ENCODE measurements at places on chromosomes 6 and 20.

DNA sequence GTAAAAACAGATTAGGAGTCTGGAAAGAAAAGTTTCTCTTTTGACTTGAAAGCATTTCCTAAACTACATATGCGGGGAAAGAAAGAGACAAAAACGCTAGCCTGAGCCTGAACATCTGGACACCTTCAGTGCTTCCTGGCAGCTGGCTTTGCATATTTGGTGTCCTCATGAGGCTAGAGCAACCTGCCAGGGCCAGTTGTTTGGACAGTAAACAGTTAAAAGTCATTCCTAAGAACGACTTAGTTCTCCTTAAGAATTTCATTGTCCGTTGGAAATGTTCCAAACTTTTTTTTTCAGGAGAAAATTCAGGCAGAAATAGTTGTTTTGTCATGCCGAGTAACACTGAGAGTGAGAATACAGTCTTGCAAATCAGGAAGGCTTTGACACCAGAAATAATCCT is 199.8 kb downstream of the SMOC2 start:
- DNase-seq: peak; percentile 32

DNA sequence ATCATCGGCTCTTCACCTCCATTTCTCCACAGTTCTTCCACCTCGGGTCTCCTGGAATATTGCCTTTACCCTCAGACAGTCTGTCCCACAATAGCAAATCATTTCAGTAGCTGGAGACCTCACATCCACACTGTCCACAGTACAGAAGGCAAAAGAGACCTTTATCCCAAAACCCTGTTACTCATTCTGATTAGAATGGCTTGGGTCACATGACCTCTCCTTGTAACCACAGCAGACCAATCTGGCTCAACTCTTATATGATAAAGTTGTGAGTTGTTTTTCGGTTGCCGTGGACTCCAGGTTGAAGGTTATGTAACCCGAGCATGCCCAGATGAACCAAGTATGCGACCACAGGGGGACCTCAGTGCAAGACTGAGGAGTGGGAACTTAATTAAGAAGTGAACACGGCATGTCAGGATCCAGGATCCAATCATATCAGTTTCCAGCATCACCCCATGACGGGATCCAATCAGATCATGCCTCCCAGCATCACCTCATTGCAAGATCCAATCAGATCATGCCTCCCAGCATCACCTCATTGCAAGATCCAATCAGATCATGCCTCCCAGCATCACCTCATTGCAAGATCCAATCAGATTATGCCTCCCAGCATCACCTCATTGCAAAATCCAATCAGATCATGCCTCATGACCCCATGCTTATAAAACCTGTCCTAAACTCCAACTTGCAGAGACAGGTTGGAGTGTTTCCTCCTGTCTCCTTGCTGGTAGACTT is 68.7 kb downstream of the LY86 start:
- DNase-seq: no peak

DNA sequence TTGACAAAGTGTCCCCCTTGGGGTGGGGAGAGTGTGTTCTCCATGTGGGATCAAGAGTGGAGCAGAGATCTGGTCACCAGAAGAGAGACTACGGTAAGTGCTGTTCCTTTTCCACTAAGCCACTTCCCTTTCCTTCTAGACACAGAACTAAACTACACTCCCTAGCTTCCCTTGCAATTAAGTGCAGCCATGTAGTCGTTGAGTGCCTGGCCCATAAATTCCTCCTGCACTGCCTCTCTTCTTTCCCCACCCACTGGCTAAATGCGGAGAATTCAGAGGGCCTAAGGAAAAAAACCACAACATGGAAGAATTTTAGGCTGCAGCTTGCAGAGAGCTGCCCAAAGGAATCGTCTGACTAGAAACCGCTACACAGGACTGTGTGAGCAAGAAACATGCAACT is 1.5 kb downstream of the WDR27 start:
- DNase-seq: peak; percentile 22

DNA sequence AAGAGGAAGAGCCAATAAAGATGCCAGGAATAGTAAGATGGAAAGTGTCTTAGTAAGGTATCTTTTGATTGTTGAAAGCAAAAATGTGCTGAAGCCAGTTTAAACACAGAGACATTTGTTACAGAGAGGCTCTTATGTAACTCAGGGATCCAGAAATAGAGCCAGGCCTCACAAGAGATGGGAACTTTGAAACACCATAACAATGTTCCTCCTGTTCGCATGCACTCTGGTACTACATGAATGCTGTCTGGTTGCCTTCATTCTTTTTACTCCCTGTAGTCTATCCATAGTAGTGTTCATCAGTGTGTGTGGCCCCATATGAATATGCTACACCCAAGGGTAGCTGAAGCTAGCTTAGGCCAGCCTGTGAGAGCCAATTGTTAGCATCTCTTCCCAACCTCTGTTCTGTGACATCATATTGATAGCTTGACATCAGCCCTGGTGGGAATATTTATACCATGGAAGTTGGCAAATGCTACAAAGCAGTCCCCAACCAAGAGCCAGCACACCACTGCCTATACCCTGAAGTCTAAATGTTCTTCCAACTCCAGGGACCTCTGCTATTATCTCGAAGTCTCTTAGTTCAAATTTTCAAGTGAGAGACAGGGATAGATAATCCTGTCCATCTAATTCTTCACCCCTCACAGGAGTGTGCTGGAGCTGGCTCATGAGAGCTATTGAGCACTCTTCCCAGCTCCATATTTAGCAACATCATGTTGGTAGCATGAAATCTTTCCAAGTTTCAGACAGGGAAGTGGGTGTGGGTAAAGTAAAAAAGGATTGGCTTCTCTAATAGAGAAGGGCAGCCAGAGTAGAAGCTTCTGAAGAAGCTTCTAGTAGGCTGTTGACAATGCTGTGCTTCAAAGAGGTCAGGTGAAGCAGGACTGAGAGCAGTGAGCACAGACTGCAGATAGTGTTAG is 7.0 kb downstream of the NDUFAF5 start:
- DNase-seq: no peak

GRCh38 chr6:12481850-12482249 is 191.7 kb downstream of the EDN1 start:
- no peak for DNase-seq

DNA sequence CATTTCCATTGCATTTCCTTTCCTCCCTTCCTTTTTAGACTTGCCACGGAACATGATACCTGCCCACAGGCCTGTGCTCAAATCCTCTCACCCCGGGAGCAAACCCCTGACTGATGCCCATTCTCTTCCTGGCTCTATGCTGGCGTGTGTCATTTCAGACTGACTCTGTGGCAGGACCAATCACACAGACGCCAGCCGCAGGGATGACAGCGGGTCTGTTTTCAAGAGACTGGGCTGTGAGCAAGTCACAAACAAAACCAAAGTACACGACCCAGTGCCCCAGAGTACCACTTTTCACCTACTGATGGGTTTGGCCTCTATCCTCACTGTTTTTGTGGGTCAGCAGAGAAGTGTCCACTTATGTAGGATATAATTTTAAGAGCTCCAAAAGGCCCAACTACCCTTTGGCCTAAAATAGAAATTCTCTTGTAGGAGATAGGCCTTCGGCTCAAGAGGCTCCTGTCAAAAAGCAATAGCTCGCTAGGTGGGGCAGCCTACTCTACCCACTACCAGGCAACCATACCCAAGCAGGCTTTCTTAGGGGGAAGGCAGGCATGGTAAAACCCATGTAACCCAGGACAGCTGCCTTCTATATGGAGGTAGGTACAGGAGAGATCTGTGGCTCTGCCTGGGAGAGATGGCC is 215.7 kb downstream of the CDC5L start:
- DNase-seq: no peak

DNA sequence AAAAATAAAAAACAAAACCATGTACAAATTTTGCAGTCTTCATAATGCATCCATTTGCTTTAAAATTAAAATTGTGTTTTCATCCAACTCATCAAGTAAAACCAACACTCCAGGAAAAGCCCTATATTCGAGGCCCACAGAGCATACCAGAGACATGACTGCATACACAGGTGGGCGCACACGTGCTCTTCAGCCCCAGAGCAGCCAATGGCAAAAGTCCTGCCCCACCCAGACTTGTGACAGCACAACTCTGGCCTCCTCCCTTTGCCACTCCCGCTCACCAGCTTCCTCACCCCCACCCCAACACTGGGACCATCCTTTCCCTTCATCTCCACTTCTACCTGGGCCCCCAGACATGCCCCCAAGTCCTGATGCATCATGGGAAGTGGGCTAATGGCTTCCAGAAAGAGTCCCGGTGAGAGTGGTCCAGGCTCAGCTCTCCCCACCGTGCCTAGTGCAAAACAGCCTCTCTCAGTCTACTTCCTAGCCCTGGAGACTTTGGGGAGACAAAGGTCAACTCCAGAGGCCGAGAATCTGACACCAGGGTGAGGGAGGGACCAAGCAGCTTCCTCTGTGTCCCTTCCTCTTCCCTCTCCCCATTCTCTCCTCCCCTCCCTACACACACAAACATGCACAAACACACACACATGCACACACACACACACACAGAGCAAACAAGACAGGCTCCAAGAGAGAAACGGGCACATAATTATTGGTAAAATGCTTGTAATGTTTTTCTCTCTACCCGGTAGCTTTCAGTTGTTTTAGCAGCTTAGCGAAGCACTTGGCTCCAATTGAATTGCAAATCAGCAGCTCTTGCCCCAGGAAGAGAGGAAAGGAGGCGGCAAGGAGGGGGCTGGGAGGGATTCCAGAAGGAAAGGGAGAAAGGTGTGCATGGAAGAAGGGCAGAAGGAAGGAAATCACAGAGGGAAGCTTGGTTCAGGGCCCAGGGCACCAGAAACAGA is 14.3 kb downstream of the GRM4 start:
- no peak for DNase-seq

- no peak for DNase-seq
These were observed 151.7 kb downstream of the OR2B2 start for GRCh38 chr6:27760464-27760863.

DNA sequence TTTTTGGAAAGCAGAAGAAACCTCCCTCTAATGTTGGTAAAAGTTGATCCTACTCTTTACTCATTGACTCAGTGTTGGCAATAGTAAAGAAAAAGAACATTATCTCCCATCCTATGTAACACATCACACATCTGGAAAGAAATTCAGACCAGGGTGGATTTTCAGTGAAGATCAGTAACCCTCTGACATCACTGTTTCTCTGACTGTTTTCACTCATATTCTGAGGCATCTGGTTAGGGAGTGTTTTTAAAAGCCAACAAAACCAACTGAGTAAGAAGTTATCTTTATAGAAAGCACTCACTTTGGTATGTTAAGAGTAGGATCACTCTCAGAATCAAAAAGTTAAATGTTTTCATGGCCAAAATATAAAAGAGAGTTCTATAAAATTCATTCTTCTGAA is 143.6 kb downstream of the DST start:
- DNase-seq: no peak

GRCh38 chr6:125994670-125995488 is 8.5 kb downstream of the TRMT11 start:
- no peak for DNase-seq

DNA sequence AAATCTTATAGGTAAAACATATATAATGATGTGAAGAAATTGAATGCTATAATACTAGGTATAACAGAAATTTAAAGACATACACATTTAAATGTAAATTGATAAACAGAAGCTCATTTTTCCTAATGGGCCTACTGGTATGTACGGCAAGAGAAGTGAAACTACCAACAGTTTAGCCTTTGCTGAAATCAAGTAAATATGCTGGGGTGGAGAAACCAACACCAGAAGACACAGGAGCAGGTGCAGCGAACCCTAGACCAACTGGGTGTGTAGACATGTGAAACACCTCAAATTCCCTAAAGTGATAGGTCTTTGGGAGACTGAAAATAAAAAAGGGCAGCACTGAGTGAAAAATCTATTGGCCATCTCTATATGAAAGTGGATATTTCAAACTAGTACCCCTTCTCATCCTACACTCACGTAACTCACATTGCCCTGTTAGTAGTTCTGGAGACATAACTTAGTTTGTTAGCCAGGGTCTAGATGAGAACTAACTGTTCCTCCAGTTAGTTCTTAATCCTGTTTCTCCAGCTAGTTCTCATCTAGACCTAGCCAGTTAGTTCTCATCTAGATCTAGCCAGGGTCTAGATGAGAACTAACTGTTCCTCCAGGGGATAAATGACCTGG is 53.1 kb downstream of the SLC35D3 start:
- no peak for DNase-seq

DNA sequence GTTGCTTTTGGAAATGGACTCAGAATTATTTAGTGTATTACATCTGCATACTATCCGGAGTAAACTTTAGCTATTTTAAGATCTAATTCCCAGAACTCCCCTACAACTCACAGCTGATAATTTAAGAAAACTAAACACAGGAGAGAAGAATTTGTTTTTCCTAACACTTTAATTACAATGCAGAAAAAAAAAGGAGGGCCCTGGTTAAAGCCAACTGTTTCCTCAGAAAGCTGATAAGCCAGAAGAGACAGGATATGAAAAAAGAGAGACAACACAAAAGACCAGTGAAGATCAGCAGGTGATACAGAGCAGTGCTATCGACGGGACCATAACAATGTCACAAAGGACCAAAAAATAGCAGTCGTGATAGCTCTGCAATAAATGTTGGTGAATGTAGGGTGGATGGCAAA is 5.8 kb downstream of the IFNGR1 start:
- no peak for DNase-seq

DNA sequence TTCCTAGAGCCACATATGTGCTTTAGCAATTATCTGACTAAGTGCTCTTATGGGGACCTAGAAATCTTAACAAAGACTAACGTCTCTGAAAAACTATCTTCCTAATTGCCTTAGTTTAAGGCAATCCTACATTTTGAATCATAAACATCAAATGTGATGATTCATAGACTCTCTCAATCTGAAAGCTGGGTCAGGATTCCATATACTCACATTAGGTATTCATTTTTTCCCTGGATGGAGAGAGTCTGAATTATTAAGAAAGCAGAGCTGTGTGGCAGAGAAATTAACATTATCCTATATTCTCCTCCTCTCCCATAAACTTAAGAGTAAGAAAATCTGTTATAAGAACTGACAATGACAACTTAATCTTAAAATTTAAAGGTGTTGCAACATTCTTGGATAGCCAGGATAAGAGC is 1.6 kb upstream of the PRL start:
- DNase-seq: no peak

DNA sequence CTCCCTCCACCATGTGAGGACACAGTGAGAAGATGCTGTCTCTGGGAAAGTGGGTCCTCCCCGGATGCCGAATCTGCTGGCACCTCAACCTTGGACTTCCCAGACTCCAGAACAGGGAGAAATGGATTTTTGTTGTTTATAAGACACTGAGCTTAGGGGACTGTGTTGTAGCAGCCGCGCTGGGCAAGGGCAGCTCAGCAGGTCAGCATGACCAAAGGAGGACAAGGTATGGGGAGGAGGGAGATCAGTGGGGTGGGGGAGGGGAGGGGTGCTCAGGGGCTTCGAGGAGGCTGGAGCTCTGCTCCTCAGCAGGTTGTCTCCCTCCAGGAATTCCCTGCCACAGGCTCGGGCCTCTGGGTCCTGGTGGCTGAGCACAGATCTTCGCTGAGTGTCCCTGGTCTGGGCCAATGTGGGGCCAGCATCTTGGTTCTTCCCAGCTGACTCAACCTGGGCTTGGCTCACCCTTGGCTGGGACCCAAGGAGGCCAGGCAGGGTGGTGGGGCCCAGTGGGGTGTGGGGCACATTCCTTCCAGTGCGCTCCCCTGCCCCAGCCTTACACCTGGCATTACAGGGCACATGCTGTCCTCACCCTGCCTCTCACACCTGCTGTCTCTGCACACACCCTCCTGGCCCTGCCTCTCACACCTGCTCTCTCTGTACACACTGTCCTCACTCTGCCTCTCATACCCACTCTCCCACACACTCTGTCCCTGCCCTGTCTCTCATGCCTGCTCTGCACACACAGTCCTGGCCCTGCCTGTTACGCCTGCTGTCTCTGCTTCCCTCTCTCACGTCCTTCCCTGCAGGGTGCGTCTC is 107.3 kb downstream of the SYCP2 start:
- DNase-seq: no peak

GRCh38 chr6:11110921-11111768 is at the start of gene ERVFRD-1:
TSS of gene ERVFRD-1 (minus strand) at chr6:11111725. CDS start at chr6:11105310, 6,415 bp downstream.
- no peak for DNase-seq
